A549 treated with CpdA at 1 μM for 4 hours (cell line): ENCODE measurements at places on chromosomes 7 and 10. TPM values are rescaled to one million over a fixed set of nuclear protein-coding genes. Genes with fewer than 3 reads are reported as not detected.

Gene MBL2
- total RNA-seq, result not detected in 5 replicates

Gene HYAL4
- 0.08 to 0.13 TPM (median 0.09 TPM) in 3 of 5 replicates, not detected in the others for total RNA-seq

Gene ERVW-1
- total RNA-seq, result 0.03 TPM in 1 of 5 replicates, not detected in the others

Gene TRIM73
- total RNA-seq, result 1.3 to 2.6 TPM (median 1.9 TPM) in 5 replicates

Gene LRGUK
- total RNA-seq, result 0.16 to 0.76 TPM (median 0.37 TPM) in 5 replicates

Gene IFT22
- total RNA-seq, result 49.4 to 58.6 TPM (median 54.3 TPM) in 5 replicates

Gene INHBA
- 0.50 to 1.6 TPM (median 1.1 TPM) in 5 replicates for total RNA-seq

Gene CHST3
- 34.9 to 42.8 TPM (median 36.6 TPM) in 5 replicates for total RNA-seq

Gene DOCK4
- total RNA-seq, result 4.1 to 7.4 TPM (median 5.6 TPM) in 5 replicates

Gene STEAP1
- 13.4 to 15.6 TPM (median 14.5 TPM) in 5 replicates for total RNA-seq

Gene TEX36
- not detected in 5 replicates for total RNA-seq

Gene PTPRZ1
- not detected in 5 replicates for total RNA-seq

Gene SPAM1
- total RNA-seq, result not detected in 5 replicates

Gene NUTM2B
- 0.14 to 0.38 TPM (median 0.23 TPM) in 5 replicates for total RNA-seq

Gene COX15
- 31.4 to 34.6 TPM (median 32.1 TPM) in 5 replicates for total RNA-seq

Gene ASB10
- total RNA-seq, result not detected in 5 replicates
